ENCODE measurements at places on chromosomes 4 and X. TPM values are rescaled to one million over a fixed set of nuclear protein-coding genes. Genes with fewer than 3 reads are reported as not detected.

The PDK3 gene
- 23.4 TPM for total RNA-seq

The HSFX1 gene
- 1.9 TPM for total RNA-seq

The MAGEA12 gene
- not detected for total RNA-seq

GRCh38 chr4:112185334-112185733, 40.1 kb downstream of the FAM241A start:
- DNase-seq: no peak
- peaks cover 4% of the 10 kb centered on the region for H3K4me1 ChIP-seq
- no peaks in the 10 kb centered on the region for H3K36me3 ChIP-seq
- no peak overlapping the region for H3K4me3 ChIP-seq
- no peak overlapping the region for H3K27ac ChIP-seq

DNA sequence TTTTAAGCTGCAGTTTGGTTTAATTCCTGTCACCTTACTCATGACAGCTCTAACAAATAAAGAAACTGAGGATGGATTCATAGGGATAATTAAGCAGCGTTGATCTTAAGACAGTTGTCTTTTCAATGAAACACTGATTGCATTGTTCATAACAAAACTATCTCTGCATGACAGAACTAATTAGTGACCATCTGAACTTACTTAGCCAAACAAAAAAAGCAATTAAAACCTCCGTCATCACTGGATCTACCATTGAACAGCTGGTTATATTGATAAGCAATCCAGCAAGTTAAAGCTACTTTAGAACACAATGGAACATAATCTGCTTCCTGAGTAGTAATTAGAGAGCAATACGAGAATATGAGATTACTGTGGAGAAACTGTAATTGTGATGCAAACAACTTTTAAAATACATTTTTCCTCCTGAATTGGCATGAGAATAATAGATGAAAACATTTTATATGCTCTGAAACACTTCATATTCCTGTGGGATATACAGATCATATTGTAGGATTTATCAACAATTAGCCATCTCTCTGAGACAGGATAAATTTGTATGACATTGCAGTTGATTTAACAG, 2576.8 kb downstream of the PCDH7 start:
- DNase-seq: no peak
- no peaks in the 10 kb centered on the region for H3K27me3 ChIP-seq
- H3K27ac ChIP-seq: no peak overlapping the region
- peaks cover 19% of the 10 kb centered on the region for H3K4me1 ChIP-seq

DNA sequence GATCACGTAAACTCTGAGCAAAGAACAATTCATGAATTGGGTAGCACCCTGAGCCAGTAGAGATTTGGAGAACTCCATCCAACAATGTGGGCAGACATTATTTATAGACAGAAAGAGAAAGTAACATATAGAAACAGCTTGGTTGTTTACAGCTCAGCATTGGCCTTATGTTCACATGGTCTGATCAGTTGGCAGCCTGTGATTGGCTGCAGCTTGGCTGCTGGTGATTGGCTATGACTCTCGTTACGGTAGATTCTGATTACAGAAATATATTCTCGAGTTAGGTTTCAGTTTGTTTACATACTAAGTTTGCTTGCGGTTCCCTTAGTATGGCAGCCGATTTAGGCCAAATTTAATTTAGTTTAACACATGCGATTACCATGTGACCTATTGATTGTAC, 663.4 kb downstream of the RAPGEF2 start:
- H3K27me3 ChIP-seq: no peaks in the 10 kb centered on the region
- H3K4me1 ChIP-seq: peaks cover 25% of the 10 kb centered on the region
- H3K4me3 ChIP-seq: no peak overlapping the region
- no peaks in the 10 kb centered on the region for H3K36me3 ChIP-seq
- H3K27ac ChIP-seq: peak overlapping the region; percentile 61
- DNase-seq: no peak

DNA sequence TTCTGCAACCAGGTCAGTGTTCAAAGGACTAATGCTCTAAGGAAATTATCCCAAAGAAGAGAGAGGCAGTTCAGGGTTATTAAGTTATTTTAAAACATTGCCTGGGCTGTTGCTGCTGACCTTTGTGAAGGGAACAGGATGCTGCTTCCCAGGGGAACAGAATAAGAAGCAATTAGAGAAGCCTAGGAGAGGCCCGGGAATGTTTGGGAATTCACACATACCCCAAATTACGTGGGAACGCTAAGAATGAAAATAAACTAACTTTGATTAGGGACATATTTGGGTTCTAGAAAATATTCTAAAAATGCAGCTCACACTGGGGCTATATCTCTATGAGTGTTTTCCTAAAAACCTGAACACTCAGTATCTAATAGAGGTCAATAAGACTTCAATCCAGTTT, 243.1 kb upstream of the FTHL17 start:
- peak overlapping the region; percentile 79 for H3K27ac ChIP-seq
- no peak overlapping the region for H3K4me3 ChIP-seq
- H3K27me3 ChIP-seq: no peaks in the 10 kb centered on the region
- no peaks in the 10 kb centered on the region for H3K36me3 ChIP-seq
- DNase-seq: no peak

DNA sequence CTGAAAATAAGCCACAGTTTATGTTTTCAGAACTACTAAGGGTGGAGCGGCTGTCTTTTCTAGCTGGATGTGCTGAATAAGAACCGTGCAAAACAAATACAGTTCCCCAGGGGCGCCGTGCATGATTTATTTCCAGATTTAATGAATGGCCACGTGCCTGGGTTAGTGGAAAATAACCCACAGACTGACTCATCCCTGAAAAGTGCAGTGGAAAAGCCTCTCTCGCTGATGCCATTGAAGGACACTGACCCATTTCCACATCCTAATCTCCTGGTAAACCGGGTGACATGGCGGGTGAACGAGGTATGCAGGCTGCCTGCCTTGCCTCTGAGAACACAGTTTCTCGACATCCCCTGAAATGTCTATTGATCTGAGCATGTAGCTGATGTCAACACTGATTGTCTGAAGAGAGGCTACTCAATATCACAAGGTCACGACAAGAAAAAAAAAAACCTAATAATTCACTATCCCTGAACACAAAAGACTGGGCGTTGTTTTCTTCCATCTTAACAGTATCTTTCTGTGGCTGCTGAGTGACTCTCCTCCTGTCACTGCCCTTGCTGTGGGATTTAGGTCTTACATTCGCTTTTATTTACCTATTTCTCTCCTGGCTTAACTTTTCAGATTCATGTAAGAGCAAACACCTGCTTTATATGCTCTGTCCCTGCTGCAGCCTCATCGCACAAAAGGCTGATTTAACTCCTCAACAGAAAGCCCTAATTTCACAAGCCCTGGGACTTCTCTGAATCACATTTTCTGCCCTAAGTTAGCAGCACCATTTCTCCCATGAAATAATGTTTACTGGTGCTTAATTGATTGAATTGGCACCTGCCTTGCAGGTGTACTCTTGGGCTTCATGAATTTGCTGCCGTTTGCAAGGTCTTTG, 76.9 kb upstream of the SCOC start:
- H3K4me3 ChIP-seq: peak overlapping the region; percentile 13
- peaks cover 24% of the 10 kb centered on the region for H3K4me1 ChIP-seq
- DNase-seq: peak; percentile 40
- H3K27me3 ChIP-seq: peaks cover 2% of the 10 kb centered on the region

- H3K4me1 ChIP-seq: peaks cover 26% of the 10 kb centered on the region
- H3K36me3 ChIP-seq: peaks cover 32% of the 10 kb centered on the region
- H3K27ac ChIP-seq: no peak overlapping the region
- no peaks in the 10 kb centered on the region for H3K27me3 ChIP-seq
- no peak for DNase-seq
- no peak overlapping the region for H3K4me3 ChIP-seq
Observed at GRCh38 chr4:119031218-119031617, 104.4 kb upstream of the MYOZ2 start.

DNA sequence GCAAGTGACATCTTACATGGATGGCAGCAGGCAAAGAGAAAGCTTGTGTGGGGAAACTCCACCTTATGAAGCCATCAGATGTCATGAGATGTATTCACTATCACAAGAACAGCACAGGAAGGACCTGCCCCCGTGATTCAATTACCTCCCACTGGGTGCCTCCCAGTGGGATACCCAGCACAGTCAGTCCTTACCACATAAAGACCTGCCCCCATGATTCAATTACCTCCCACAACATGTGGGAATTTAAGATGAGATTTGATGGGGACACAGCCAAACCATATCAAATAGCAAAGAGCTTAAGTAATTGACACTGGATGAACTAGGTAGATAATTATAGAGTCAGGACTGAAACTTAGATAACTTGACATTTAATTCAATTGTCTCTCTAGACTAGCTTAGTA, 85.6 kb downstream of the SLIT2 start:
- no peak overlapping the region for H3K27ac ChIP-seq
- H3K4me1 ChIP-seq: peaks cover 2% of the 10 kb centered on the region
- H3K36me3 ChIP-seq: peaks cover 3% of the 10 kb centered on the region
- H3K27me3 ChIP-seq: no peaks in the 10 kb centered on the region

DNA sequence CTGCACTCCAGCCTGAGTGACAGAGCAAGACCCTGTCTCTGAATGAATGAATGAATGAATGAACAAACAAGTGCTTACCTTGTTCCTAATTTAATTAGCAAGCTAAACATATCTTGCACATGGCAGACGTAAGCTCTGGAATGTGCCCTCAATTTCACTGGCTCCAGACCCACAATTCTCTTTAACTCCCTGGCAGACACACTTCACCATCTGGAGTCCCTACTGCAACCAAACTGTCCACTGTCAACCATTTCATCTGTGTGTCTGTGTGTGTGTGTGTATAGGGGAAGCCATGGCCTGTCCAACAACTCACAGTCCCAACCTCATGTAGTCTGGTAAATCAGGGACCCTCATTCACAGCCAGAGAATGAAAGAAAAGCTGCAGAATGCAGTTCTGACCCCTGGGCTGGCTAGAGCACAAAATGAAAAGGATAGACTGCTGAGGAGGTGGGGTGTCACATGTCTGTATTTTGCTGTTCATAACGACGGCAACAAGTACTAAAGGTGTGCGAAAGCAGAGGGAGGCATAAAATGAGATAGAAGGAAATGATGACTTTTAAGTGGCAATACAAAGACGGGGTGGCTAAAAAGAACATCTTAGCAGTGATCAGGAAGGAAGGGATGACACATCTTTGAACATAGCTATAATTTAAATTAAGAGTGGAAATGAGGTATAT, 114.1 kb downstream of the TSPAN5 start:
- no peak overlapping the region for H3K27ac ChIP-seq
- H3K4me3 ChIP-seq: no peak overlapping the region
- H3K4me1 ChIP-seq: no peaks in the 10 kb centered on the region
- no peaks in the 10 kb centered on the region for H3K36me3 ChIP-seq
- no peaks in the 10 kb centered on the region for H3K27me3 ChIP-seq

GRCh38 chr4:14155803-14156202, 528.3 kb upstream of the BOD1L1 start:
- no peak for DNase-seq
- peaks cover 15% of the 10 kb centered on the region for H3K27me3 ChIP-seq
- no peaks in the 10 kb centered on the region for H3K4me1 ChIP-seq
- H3K36me3 ChIP-seq: no peaks in the 10 kb centered on the region

- H3K36me3 ChIP-seq: no peaks in the 10 kb centered on the region
- no peak overlapping the region for H3K4me3 ChIP-seq
- H3K4me1 ChIP-seq: no peaks in the 10 kb centered on the region
- no peak for DNase-seq
Observed at GRCh38 chr4:76035141-76035540, 729 bp downstream of the CXCL11 start.

- no peaks in the 10 kb centered on the region for H3K36me3 ChIP-seq
- peak within 1 kb of the TSS; percentile 100 for H3K4me3 ChIP-seq
- peak within 1 kb of the TSS; percentile 99 for H3K27ac ChIP-seq
- H3K4me1 ChIP-seq: peaks cover 34% of the 10 kb centered on the region
Observed at GRCh38 chr4:77818602-77819403, at the start of gene CNOT6L. CNOT6L (minus strand) TSS chr4:77819368; CDS start chr4:77819308, 60 bp downstream.
